Esophagus muscularis mucosa (tissue), 4 donors: ENCODE measurements at places on chromosomes 7 and 10. TPM values are rescaled to one million over a fixed set of nuclear protein-coding genes. Genes with fewer than 3 reads are reported as not detected.

Gene WNT2
- 1.0 TPM for total RNA-seq

Gene TAS2R3
- total RNA-seq, result not detected

Gene PROSER2
- 5.9 TPM for total RNA-seq

Gene SMKR1
- not detected for total RNA-seq

Gene HACD1
- 51.9 TPM for total RNA-seq

Gene DNAJB6
- total RNA-seq, result 149 TPM

Gene COL26A1
- not detected for total RNA-seq

GRCh38 chr10:33419311-33419710, 84.8 kb upstream of the NRP1 start:
- H3K27ac ChIP-seq, result no peak overlapping the region
- DNase-seq, result no peak
- no peaks in the 10 kb centered on the region for H3K4me1 ChIP-seq
- no peaks in the 10 kb centered on the region for H3K36me3 ChIP-seq
- H3K4me3 ChIP-seq, result no peak overlapping the region

DNA sequence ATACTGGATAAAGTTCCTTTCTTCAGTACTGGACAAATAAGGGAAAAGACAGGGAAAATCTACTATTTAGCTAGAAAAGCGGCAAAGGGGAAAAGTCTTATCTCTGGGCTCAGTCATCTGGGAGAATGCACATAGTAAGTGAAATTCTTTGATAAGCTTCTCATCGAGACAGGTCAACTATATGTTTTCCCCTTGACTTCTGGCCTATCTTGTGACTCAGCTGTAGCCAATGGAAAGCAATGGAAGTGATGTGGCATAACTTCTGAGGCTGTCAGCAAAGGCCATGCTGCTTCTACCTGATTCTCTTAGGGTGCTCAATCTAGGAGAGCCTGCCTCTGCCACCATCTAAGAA, 91.9 kb downstream of the PCGF5 start:
- H3K27ac ChIP-seq, result no peak overlapping the region
- no peaks in the 10 kb centered on the region for H3K4me1 ChIP-seq
- DNase-seq, result no peak
- H3K27me3 ChIP-seq, result no peaks in the 10 kb centered on the region

- no peaks in the 10 kb centered on the region for H3K4me1 ChIP-seq
- no peak overlapping the region for H3K4me3 ChIP-seq
- no peak overlapping the region for H3K27ac ChIP-seq
These were observed 461.0 kb upstream of the NRG3 start for GRCh38 chr10:81414038-81414437.

GRCh38 chr10:3948843-3949242, 163.8 kb upstream of the KLF6 start:
- H3K36me3 ChIP-seq, result no peaks in the 10 kb centered on the region
- no peaks in the 10 kb centered on the region for H3K4me1 ChIP-seq
- no peaks in the 10 kb centered on the region for H3K27me3 ChIP-seq
- no peak for DNase-seq
- H3K4me3 ChIP-seq, result no peak overlapping the region

DNA sequence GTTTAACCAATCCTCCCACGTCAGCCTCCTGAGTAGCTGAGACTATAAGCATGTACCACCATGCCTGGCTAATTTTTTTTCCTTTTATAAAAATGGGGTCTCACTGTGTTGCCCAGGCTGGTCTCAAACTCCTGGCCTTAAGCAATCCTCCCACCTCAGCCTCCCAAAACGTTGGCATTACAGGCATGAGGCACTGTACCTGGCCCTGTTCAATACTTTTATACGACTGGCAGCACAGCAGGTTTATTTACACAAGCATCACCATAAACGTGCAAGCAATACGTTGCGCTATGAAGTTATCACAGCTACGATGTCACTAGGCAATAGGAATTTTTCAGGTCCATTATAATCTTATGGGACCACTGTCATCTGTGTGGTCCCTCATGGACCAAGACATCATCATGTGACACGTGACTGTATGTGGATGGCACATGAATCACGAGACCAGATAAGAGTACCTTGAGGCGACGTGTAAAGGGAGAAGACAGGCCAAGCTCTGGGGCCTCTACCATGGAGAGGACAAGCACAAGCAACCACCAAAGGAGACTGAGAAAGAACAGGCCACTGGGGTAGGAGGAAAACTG, 34.5 kb upstream of the SLC18A3 start:
- no peaks in the 10 kb centered on the region for H3K4me1 ChIP-seq
- H3K36me3 ChIP-seq, result no peaks in the 10 kb centered on the region
- H3K4me3 ChIP-seq, result no peak overlapping the region
- H3K27ac ChIP-seq, result no peak overlapping the region

DNA sequence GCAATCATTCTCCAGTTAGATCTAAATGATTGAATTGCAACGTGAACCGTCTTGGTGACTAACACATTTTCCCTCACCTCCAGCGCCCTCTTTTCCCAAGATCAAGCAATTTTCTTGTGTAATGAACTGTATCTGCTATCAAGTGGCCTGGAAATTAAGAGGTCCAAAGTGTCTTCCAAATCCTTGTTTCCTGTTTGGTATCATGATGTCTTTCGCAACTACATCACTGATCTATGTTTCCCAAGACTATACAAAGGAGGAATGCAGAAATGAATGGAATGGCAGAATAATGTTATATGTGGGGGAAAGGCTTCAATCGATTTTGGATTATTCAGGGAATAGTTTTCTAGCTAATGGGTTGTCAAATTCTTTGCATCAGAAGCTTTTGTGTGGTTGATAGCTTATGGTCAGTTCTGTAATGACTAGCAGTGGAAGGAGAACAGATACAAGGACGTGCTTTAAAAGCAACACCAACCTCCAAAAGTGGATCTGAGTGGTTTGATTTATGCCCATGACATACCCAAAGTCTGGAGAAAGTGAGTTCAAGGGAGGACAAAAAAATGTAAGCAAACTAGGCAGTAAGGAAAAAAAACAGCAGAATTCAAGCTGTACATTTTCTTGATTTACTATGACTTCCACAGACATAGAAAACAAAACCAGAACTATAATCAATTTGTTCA, 14.6 kb upstream of the ZEB1 start:
- no peak overlapping the region for H3K27ac ChIP-seq
- H3K36me3 ChIP-seq, result no peaks in the 10 kb centered on the region
- H3K4me1 ChIP-seq, result no peaks in the 10 kb centered on the region
- no peak overlapping the region for H3K4me3 ChIP-seq
- H3K27me3 ChIP-seq, result no peaks in the 10 kb centered on the region
- DNase-seq, result no peak

DNA sequence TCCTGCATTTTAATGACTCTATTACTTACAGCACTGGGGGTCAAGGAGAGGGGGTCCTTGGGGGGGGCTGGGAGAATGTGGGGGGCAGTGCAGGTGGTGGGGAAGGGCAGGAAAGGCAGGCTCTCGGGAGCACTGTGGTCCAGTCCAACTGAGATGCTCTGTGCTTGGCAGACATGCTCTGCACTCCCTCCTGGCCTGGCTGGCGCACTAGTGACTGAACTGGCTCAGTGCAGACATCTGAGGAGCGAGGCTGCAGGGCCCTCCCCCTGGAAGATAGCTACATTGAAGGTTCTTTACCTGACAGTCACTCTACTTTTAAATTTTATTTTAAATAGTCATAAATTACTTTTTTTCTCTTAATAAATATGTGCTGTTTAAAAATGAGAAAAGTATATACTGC, 105.7 kb downstream of the NEURL1 start:
- DNase-seq, result no peak
- H3K4me3 ChIP-seq, result no peak overlapping the region

DNA sequence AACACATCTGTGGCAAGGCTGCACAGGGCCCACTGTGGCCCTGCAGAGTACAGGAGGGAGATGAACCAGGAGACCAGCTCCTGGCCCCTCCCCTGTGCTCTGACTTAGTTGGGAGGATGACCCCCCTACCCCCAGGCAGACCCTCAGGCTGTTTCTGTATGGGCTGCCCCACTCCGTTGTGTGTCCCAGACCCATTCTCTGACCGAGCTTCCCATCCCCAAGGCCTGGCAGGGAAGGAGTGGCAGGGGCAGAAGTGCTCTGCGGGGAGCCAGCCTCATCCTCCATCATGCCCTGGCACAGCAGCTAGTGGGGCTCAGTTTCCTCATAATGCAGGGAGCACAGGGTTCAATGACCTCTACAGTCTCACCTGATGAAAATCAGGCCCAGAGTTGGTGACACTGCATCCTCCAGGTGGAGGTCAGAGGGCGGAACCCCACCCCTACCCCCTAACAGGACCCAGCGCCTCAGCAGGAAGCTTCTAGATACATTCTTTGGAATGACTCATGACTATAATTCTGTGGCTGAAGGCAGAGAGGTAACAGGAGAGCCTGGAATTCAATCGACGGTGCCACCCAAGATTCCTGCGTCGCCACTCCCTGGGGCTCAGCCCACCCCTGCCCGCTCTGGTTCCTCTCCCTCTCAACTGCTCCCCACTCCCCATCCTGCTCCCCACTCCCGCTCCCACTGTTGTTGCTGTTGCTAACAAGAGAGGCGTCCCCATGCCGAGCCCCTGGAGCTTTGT, 18.2 kb downstream of the PODXL start:
- H3K36me3 ChIP-seq, result no peaks in the 10 kb centered on the region
- peak overlapping the region; percentile 1 for H3K27ac ChIP-seq
- H3K4me3 ChIP-seq, result no peak overlapping the region
- no peak for DNase-seq
- peaks cover 36% of the 10 kb centered on the region for H3K4me1 ChIP-seq

- no peak overlapping the region for H3K4me3 ChIP-seq
- H3K4me1 ChIP-seq, result no peaks in the 10 kb centered on the region
- DNase-seq, result no peak
- no peak overlapping the region for H3K27ac ChIP-seq
These were observed 244.6 kb downstream of the BUB3 start for GRCh38 chr10:123398756-123399155.

DNA sequence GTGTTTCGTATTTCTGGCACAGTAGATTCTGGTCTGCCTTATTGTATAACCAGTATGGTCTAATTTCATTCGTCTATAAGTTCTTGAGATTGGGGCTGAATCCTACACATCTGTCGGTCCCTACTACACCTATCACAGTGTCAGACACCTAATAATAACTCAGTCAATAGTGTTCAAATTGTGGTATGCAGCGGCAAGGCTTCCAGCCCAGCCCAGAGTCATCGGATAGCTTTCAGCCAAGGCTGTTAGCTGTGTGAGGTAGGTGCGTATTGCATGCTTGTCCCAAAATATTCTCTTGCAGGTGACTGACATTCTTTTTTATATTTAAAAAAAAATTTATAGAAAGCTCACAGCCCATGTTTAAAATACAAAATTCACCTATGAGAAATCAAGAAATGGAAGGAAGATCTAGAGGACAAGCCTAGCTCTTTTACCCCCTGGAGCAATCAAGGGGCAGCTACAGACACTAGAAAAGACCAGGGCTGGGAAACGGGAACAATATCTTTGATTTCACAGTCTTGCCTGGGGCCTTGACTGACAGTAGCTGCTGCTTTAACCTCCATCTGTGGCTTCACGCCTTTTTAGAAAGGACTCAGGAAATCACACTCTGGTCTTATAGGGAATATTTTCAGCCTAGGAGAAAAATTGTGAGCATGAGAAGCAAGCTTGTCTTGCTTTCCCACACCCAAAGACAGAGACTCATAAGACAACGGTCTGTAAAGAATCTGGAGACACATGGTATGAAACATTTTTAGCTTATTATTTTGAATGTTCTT, 9.5 kb upstream of the ASB4 start:
- no peaks in the 10 kb centered on the region for H3K27me3 ChIP-seq
- H3K4me3 ChIP-seq, result no peak overlapping the region
- H3K36me3 ChIP-seq, result no peaks in the 10 kb centered on the region
- no peaks in the 10 kb centered on the region for H3K4me1 ChIP-seq
- no peak overlapping the region for H3K27ac ChIP-seq
- DNase-seq, result no peak

DNA sequence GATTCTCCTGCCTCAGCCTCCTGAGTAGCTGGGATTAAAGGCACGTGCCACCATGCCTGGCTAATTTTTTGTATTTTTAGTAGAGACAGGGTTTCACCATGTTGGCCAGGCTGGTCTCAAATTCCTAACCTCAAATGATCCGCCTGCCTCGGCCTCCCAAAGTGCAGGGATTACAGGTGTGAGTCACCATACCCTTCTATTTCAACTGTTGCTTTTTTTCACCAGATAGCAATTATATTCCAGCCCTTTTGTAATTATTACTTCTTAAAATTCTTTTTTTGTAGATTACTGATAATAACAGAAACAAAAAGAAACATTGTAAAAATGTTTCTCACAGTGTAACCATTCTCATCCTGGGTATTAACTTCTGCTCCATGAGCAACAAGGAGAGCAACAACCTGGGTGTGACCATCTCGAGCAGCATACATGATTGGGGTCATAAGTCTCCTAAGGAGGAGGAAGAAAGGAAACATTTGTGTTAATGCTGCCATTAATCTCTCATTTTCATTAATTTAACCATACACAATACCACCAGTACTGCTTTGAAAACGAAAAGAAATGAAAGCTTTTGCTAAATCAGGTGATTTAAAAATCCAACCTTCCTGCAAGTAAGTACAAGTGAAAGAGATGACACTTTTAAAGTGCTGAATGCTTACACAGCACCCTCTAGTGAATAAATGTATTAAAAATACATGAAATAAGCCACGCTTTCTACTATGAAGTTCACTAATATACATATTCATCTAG, 41.8 kb downstream of the ASZ1 start:
- no peaks in the 10 kb centered on the region for H3K36me3 ChIP-seq
- no peaks in the 10 kb centered on the region for H3K4me1 ChIP-seq
- H3K27ac ChIP-seq, result no peak overlapping the region

DNA sequence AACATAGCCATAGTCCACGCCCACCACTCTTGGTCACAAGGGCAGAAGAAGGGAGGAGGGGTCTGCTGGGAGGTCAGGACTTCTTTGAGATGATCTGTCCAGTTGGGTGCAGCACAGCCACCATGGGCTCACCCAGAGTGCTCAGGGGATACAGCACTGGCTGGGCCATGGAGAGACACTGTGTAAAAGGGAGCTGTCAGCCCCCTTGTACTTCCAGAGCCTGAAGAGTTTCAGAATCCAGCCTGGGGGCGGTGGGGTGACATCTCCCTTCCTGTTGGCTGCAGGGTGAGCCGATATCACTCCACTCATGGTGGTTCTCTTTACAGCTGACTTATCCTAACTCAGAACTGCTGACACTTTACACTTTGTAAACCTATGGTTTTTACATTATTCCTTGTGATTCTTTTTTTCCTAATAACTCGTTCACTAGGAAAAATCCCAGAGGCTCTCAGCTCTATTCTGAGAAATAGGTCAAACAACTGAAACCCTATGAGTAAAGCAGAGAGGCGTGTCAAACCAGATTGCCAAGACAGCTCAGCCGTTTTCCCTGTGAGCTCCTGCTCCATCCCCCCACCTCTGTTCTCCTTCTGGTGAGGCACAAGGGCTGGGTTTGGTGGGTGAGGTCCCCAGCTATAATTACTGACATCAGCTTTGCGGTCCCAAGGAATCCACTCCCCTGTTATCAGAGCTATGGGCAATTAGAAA, 3.2 kb upstream of the MRPS24 start:
- peaks cover 31% of the 10 kb centered on the region for H3K36me3 ChIP-seq
- H3K27me3 ChIP-seq, result no peaks in the 10 kb centered on the region
- H3K4me1 ChIP-seq, result peaks cover 41% of the 10 kb centered on the region
- no peak overlapping the region for H3K4me3 ChIP-seq
- H3K27ac ChIP-seq, result peak overlapping the region; percentile 39
- DNase-seq, result no peak

GRCh38 chr7:151721694-151722093, 155.2 kb downstream of the PRKAG2 start:
- H3K36me3 ChIP-seq, result no peaks in the 10 kb centered on the region
- no peak overlapping the region for H3K27ac ChIP-seq
- H3K4me3 ChIP-seq, result no peak overlapping the region
- DNase-seq, result no peak
- H3K27me3 ChIP-seq, result no peaks in the 10 kb centered on the region

GRCh38 chr7:50449501-50449880, 659 bp downstream of the FIGNL1 start:
- peaks cover 16% of the 10 kb centered on the region for H3K4me1 ChIP-seq
- H3K4me3 ChIP-seq, result peak overlapping the region; percentile 87
- DNase-seq, result no peak
- H3K27ac ChIP-seq, result peak overlapping the region; percentile 83
- H3K36me3 ChIP-seq, result peaks cover 5% of the 10 kb centered on the region
